ENCODE measurements at places on chromosomes 2 and 18. TPM values are rescaled to one million over a fixed set of nuclear protein-coding genes. Genes with fewer than 3 reads are reported as not detected.

- no peak for DNase-seq
These were observed 220.8 kb downstream of the SPP2 start for GRCh38 chr2:234271338-234271737.

GRCh38 chr2:85511008-85511811, 27.8 kb upstream of the MAT2A start:
- no peak for DNase-seq

DNA sequence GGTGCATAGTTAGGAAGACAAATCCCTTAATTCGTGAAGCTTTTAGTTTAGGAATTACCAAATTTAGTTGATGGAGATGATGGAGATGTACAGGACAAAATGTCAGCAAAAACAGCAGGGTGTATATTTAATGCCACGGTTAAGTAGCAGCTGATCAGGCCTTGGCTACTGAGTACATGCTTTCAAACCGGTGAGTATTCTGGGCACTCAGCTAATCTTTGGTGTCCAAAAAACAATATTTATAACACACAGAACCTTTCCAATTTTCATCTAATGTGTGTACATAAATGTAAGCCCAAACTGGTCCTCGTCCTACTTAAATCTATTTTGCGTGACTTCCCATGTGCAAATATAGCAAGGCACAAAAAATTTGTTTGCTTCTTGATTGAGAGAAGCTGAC, 703.4 kb upstream of the LINC00305 start:
- DNase-seq = no peak

DNA sequence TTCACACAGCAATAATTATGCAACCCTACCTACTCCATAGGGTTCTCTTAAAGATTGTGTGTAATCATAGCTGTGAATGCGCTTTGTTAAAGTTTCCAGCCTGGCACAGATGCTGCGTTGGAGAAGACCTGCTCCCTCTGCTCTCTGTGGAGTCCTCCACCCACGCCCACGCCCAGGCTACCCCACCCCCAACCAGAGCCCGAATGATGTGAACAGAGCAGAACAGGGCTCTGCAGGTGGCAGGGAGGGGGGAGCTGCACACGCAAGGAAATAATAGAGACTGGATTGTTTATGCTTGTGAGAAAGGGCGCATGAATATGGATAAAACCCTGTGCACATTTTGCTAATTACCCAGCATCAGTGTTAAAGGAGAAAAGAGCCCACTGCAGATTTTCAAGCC, 447.5 kb downstream of the BCL11A start:
- DNase-seq = no peak

- DNase-seq = no peak
These were observed 259.2 kb upstream of the SLC14A2 start for GRCh38 chr18:45355944-45356520.

GRCh38 chr2:96218508-96219131, 10.0 kb upstream of the STARD7 start:
- no peak for DNase-seq

DNA sequence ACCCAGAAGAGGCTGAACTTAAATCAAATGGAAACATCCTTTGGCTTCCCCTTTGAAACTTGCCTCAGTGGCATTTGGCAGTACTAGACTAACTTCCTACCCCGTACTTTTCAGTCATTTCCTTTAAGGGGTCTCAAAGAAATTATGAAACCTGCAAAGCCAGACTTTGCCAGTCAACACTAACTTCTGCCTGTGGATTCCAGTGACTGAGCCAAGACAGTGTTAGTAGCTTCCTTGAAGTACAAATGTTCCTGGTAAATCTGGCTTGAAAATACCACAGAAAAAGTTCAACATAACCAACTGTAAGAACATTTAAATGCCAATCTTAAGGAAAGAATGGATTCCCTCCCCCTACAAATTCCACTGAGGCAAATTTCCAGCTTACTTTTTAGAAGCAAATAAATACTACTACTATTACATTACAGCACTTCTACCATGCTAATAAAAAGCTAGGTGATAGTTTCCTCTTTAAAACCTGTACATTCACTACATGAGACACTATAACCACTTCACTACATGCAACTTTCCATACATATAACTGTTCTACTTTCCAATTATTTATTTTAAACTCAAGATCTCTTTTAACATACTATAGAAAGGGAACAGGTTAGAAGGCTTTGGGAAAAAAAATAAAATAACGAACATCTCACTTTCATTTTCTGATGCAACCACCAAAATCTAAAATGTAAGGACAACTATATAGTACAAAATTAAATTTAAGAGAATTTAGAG, 2.4 kb downstream of the PELI1 start:
- no peak for DNase-seq

DNA sequence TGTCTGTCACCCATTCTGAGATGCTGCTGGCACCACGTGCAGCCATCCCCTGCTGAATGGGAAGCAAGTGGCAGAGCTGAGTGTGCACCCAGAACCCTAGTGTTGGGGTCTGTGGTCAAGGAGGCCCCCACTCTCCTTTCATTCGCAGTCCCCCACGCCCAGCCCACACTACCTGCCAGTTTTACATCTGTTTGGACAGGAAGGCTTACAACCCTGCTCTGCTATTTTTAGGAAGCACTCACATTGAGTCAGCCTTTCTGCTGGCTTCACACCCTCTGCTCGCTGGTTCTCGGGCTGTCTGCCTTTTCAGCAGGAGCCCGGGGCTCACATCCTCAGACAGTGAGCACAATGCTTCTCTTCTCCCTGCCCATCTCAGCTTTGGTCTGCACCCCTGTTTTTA, 10.7 kb upstream of the ADCY3 start:
- no peak for DNase-seq

- no peak for DNase-seq
These were observed 6.2 kb downstream of the COPS9 start for GRCh38 chr2:240129731-240130392.

DNA sequence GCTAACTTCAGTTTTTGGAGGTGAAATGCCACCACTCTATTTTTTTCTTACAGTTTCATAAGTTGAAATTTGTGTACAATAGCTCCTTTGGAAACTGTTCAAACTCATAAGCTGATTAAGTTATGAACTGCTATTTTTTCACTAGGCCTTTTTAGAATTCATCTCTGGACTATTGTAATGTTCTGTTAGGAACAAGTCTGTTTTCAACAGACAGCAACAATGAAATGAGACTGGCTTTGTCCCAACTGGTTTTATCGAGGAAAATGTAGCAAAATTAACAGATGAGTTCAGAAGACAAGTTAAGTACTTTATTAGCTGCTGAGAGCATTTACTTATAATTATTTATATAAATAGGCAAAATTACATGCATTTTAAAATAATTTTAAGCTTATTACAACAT, 310.6 kb downstream of the ZNF804A start:
- no peak for DNase-seq

DNA sequence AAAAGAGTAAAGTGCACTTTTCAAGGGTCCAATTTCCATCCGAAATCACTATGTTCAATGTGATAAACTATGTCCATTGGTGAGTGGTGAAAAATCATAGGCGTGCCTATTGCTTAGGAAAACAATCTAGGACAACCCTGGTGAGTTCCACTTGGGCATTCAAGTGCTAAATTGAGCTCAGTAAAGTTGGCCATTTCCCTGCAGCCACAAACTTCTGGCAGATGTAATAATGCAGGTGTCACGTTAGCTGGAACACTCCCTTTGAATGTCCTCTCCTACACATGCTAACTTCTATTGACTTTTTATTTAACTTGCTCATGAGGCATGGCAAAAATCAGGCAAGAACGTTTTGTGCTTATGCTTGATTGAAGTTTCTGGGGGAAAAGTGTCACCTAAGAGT, 67.1 kb downstream of the CPS1 start:
- DNase-seq = no peak

Gene RAB27B
- 5.2 TPM for polyA plus RNA-seq

Gene UPP2
- polyA plus RNA-seq = 12.3 TPM

Gene STPG4
- polyA plus RNA-seq = not detected

Gene FAM117B
- 31.5 TPM for polyA plus RNA-seq

Measured in right renal cortex interstitium (tissue), 3 donors.